ENCODE measurements at places on chromosomes 5 and 9.

- DNase-seq = no peak
These were observed 33.5 kb upstream of the APC start for GRCh38 chr5:112703866-112704820.

- no peak for DNase-seq
These were observed 23.4 kb upstream of the PSD2 start for GRCh38 chr5:139772089-139772791.

- DNase-seq = no peak
These were observed 23.1 kb downstream of the NIM1K start for GRCh38 chr5:43215073-43215631.

DNA sequence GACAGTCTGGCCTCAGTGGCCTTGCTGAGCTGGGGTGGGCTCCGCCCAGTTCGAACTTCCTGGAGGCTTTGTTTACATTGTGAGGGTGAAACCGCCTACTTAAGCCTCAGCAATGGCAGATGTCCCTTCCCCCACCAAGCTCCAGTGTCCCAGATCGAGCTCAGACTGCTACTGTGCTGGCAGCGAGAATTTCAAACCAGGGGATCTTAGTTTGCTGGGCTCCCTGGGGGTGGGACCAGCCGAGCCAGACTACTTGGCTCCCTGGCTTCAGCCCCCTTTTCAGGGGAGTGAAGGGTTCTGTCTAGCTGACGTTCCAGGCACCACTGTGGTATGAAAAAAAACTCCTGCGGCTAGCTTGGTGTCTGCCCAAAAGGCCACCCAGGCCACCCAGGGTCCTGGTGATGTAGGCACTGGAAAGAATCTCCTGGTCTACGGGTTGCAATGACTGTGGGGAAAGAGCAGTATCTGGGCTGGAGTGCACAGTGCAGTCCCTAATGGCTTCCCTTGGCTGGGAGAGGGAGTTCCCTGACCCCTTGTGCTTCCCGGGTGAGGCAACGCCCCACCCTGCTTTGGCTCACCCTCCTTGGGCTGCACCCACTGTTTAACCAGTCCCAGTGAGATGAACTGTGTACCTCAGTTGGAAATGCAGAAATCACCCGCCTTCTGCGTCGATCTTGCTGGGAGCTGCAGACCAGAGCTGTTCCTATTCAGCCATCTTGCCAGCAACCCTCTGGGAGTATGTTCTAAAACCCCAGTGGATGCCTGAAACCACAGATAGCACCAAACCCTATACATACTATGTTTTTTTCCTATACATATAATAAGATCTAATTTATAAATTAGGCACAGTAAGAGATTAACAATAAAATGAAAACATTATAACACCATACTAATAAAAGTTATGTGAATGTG lies 95.5 kb downstream of the TMEM161B start:
- DNase-seq = no peak

- DNase-seq = no peak
These were observed 93.2 kb upstream of the RAPGEF1 start for GRCh38 chr9:131833083-131833482.

GRCh38 chr9:11318946-11319345 lies 706.1 kb upstream of the PTPRD start:
- DNase-seq = no peak

DNA sequence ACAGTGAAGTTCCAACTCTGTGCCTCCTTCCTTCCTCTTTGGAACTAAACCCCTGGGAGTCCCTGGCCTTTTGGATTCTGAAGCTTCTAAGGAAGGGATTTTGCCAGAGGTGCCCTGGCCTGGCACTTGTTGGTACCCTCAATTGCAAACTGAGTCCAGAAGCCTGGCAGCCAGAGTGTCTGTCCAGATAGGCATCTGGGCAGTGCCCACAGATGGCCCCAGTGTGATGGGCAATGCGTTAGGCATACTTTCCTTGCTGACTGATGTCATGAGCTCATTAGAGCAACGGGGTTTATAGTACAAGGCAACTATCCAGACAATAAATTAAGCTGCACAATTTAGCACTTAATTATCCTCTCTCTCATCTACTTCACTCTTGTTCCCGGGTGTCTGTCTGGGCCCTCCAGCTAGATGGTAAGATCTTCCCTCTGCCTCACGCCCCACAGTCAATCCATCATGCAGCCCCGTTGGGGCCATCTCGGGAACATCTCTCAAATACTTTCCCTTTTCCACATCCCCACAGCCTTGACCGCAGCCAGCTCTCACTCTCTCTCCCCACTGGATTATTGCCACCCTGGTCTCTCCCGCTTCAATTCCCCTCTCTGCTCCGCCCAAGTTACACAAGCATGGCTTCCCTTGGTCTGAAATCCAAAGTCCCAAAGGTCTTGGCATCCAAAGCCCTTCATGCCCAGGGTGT lies 157.5 kb upstream of the SMIM23 start:
- DNase-seq = no peak

- DNase-seq = no peak
These were observed 14.1 kb downstream of the UBE2D2 start for GRCh38 chr5:139575313-139575646.

DNA sequence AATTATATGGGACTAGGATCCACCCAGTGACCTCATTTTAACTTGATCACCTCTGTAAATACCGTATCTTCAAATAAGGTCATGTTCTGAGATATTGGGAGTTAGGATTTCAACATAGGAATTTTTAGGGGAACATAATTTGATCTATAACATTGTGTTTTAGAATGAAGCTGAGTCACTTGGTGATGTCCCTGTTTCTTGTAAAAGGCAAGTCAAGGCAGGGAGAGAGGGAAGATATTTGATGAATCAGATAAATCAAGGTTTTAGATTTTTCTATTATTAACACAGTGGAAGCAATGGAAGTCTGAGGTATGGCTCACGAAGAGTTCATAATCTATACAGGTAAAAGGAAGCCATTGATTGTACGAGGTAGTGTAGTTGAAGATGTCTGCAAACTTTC lies 11.8 kb upstream of the GPR151 start:
- DNase-seq = no peak

- DNase-seq = no peak
These were observed 128.1 kb upstream of the LMX1B start for GRCh38 chr9:126485662-126486061.

GRCh38 chr9:109451311-109452025 lies 46.6 kb downstream of the PTPN3 start:
- no peak for DNase-seq

DNA sequence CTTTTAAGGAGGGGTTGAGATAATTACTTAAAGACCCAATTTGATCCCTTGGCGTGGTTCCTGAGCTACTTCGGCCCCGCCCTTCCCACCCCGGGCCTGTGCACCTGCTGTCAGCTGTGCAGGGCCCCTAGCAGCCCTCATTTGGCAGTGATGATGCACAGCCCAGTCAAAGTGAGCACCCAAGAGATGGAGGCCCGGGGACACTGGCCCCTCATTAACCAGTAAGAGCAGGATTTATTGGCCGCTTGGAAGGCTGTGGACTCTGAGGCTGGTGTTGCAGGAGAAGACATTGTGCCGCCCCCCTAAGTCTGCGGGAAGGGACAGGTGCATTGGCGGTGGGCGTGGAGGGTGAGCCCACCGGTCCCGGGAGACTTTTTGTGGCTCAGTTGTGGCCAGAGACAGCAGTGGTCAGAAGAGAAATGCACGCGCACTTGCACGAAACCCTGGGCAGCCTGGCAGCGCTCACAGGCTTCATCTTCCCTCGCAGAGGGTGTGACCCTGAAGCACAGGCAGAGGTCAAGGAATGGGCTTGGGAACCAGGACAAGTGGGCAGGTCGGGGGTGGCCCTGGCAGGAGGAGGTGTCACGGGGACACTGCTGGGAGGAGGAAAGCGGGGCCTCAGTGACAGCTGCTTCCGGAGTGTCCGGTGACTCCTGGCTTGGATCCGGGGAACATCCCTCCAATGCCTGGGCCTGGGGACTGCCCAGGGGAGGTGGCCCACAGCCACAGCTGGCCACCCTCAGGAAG lies 74.0 kb upstream of the RXRA start:
- DNase-seq = no peak

GRCh38 chr9:22047596-22047995 lies 38.5 kb upstream of the CDKN2B start:
- no peak for DNase-seq

- peak; percentile 94 for DNase-seq
These were observed 40.7 kb upstream of the CLPTM1L start for GRCh38 chr5:1385395-1386273.

DNA sequence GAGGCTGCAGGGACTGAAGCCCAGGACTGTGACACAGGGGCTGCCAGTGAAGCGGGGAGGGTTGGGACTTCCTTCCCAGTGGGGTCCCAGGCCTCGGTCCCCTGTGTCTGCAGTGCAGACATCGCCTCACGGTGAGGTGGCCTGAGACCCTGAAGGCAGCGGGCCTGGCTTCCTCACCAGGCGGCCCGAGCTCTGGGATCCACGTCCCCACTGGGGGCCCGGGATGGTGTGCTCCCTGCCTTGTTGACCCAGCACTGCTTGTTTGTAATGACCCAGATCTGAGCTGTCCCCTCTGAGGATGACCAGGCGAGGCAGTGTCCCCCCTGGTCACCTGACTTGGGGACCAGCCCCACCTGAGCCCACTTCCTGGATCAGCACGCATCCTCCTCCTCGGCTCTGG lies 53.1 kb downstream of the COL5A1 start:
- no peak for DNase-seq

DNA sequence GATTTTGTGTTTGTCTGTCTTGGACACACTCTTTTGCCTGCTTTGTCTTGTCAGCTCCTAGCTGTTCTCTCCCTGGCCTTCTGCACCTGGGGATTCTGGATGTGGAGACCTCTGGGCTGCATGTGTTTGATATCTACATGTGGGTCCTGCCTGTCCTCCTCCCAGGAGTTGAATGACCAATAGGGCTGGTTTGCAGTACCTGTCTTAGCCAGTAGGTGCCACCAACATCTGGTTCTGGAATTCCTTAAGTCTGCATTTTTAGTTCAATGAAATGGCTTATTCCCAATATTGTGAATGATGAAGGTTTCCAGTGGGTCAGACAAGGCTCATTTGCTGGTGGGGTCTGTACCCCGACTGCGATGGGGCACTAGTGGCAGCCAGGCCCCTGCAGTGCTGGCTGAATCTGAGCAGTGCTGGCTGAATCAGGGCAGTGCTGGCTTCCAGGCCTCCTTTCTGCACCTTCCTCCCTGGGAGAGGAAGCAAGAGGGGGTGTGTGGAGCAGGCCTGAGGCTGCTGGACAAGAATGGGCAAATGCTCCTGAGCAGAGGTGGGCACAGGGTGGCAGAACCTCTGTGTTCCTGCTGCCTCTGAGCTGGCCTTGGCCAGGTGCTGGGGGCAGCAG lies 73.3 kb downstream of the RXRA start:
- no peak for DNase-seq
